Naive thymus-derived CD8-positive, alpha-beta T cell (primary cell): ENCODE measurements at places on chromosomes 13 and 19.
A peak's percentile ranks its signal among the peaks of the same experiment; 100 is the strongest.

DNA sequence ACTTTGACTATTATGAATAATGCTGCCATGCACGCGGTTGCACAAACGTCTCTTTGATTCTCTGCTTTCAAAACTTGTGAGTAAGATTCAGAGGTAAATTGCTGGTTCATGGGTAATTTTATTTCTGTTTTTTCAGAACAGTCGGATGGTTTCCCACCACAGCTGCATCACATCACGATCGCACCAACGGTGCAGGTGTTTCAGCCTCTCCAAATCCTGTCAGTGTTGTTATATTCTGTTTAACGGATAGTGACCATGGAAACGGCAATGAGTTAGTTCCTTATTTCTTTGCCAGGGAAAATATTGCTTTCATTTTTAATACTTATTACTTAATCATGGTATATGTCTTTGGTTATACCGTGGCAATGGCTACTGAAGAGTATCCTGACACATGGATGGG is 19.1 kb upstream of the ZNF835 start:
- DNase-seq: no peak

GRCh38 chr13:43545317-43545874 is 241.4 kb downstream of the ENOX1 start:
- no peak for DNase-seq

DNA sequence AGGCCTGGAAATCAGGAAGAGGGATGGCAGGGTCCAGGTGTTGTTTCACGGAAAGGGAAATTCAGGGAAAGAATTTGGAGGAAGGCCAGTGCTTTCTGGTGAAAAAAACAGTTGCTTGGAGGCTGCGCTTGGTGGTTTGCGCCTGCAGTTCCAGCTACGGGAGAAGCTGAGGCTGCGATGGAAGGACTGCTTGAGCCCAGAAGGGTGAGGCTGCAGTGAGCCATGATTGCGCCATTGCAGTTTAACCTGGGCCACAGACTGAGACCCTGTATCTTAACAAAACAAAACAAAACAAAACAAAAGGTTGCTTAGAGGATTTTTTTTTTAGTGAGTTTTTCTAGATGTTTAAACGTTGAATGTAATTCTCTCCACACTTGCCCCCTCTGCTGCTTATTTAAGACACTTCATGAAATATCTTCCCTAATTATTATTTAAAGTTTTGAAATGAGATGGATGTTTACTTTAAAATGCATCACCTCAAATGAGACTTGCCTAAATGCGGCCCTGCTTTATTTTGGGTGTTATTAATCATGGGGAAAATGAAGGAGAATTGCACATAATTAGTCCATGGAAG is 75.4 kb upstream of the TRPC4 start:
- DNase-seq: no peak

DNA sequence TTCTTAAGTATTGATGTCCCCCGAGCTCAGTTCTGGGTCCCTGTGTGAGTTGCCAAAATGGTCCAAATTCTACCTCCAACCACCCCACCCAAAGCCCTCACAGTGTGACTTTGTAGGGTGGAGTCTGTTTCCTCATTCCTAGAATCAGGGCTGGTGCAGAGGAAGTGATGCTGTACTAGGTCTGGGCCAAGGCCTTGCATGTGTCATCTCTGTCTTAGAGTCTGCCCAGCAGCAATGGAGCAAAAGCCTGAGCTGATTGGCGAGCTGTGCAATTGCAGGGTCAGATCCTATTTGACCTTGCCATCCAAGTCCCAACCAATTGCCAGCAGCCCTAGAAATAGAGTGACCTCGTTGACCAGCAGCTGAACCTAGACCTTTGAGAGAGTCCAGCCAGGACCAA is 97.0 kb upstream of the ANKRD10 start:
- DNase-seq: no peak

DNA sequence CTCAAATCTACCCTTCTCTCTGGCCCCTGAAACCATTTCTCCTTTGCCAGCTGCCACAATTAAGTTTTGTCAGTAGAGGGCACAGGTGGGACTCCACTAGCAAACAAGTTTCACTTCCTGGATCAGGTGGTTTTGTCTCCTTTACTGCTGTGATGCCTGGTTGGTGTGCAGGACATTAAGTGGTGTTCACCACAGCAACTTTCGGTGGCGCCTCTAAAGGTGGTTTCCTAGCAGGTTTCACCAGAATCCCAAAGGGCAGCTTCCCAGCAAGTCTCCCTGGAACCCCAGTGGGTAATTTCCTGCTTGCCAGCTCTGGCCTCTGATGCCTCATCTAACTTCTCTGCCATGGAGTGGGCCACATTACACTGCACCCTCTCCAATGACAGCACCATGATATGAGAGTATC is 16.6 kb downstream of the MED4 start:
- peak; percentile 11 for DNase-seq

DNA sequence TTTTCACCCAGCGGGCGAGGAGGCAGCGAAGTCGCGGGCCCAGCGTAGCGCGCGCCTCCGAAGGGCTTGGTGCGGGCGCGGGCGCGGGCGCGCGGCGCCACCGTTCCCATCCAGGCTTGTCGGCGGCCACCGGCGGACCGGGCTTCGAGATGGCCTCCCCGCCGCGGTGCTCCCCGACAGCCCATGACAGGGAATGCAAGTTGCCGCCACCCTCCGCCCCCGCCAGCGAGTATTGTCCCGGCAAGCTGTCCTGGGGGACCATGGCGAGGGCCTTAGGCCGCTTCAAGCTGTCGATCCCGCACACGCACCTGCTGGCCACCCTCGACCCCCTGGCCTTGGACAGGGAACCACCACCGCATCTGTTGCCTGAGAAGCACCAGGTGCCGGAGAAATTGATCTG is at the start of gene WDR88:
Gene WDR88 (plus strand): TSS at position 94 of the 400 bp plus-strand sequence. CDS start 56 bp downstream, at position 150.
- DNase-seq: no peak

DNA sequence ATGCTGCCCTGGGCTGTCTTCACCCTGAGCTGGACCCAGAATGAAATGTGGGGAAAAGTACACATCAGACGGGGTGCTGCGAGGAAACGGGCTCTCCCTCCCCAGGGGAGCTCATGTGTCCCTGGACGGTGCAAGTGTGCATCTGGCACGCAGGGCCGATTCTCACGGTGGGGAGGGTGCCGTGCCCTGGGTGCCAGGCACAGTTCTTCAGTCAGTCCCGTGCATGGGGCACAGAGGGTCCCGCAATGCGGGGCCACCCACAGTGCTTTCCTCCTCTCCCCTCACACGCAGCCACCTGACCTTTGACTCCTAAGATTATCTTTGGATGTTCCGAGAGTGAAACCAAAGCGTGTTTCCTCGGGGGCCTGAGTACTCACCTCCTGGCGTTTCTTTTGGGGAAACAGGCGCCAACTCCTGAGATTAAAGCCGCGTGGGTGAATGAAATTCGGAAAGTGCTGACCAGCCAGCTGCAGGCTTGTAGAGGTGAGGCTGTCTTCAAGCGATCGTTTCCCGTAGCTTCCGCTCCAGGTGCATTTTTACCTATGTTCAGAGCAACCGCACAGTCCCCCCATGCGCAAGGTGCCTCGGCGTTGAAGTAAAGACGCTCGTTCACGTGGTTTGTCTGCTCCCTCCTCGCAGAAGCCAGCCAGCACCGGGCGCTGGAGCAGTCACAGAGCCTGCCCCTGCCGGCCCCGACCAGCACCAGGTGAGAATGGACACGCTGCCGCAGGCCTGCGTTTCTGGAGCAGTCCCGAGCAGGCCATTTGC is 17.5 kb upstream of the F7 start:
- DNase-seq: peak; percentile 23

GRCh38 chr19:55451163-55451964 is 8.3 kb upstream of the SHISA7 start:
- no peak for DNase-seq
